ENCODE measurements at places on chromosomes 6 and 20.

DNA sequence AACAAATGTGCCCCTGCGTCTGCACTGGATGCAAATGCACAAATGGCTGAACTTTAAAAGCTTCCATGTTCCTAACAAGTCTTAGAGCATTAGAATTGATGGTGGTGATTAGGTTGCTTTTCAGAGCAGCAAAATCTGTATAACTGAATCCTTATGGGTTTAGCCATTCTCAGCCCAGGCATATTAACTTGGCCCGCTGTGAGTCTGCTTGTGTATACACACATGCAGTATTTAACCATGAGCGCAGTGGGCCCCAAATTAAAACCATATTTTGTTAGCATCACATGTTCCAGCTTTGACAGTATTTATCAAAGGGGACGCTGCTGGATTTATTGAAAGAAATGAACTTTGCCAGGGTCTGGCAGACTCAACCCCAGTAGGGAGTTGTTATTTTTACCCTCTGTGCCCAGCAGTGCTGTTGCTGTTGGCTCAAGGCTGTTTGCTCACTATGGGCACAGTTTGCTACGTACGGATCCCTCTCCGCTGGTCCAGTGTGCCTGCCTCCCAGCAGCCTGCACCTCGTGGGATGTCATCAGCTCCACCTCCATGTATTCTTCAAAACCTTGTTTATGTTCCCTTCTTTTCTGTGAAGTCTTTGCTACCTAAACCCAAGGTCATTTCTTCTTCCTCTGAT is 144.7 kb downstream of the QRSL1 start:
- DNase-seq = no peak

GRCh38 chr6:119240257-119241110 is 109.1 kb downstream of the MAN1A1 start:
- DNase-seq = no peak

- DNase-seq = peak; percentile 27
Measured at GRCh38 chr6:34414999-34415858, 10.6 kb downstream of the RPS10 start.

DNA sequence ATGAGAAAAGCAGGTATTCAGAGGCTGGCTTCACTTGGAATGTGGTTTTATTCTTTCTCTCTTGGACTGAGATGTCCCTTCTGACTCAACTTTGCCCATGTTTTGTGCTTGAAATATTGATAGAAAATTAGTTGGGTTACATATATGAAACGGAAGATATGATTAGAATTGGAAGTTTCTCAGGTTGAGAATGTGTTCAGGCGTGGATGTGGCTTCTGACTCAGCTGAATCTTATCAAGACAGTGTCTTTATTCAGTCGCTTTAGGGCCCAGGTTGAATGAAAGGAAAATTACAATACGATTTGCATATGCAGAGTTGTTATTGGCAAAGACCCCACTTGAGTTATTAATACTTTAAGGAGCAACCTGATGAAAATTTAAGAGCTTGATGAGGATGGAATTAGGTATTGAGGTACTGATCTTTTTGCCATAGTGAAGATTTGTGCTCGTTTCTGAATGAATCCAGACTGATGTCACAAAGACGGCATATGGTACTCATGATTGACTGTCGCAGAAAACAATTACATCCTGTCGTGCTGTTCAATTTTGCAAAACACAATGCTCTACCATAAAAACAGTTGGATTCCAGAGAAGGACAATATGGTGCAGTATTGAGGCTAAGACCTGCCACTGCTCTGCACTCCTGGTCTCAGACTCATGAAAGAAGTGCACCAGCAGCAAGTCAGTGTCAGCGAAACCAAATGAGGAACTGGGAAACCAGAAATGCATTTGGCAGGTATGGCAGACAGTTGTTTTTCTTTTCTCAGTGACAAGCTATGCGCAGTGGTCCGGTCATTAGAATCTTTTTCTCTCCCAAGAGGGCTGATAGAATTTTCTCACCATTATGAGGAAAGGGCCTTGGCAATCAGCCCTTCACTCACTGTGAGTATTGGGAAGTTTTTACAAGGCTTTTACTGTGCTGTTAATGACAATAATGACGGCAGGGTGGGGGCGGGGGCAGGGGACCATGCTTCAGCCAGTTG is 158.3 kb downstream of the DOK5 start:
- DNase-seq = no peak

DNA sequence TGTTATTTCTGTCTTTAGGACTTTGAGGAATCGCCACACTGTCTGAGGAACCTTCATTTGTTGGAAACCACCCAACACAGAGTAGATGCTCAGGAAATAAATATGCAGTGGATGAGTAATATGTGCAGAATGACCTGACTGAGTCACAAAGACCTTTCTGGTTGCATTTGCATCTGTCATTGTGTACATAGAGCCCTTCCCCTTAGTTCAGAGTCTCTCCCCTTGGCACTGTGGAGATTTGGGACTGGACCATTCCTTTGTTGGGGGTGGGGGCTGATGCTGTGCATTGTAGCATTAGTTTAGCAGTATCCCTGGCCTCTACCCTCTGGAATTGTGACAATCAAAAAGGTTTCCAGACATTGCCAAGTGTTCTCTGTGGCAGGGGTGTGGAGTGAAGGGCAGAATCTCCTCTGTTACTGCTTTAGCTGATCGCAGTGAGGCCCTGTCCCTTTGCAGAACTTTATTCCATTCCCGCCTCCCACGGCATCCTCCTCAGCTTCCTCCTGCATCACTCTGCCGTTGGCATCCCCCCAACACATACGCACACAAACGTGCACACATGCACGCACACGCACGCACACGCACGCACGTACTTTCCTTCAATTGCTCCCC is 64.5 kb downstream of the EYA2 start:
- no peak for DNase-seq

GRCh38 chr6:75183099-75183541 is 22.7 kb downstream of the COL12A1 start:
- no peak for DNase-seq

DNA sequence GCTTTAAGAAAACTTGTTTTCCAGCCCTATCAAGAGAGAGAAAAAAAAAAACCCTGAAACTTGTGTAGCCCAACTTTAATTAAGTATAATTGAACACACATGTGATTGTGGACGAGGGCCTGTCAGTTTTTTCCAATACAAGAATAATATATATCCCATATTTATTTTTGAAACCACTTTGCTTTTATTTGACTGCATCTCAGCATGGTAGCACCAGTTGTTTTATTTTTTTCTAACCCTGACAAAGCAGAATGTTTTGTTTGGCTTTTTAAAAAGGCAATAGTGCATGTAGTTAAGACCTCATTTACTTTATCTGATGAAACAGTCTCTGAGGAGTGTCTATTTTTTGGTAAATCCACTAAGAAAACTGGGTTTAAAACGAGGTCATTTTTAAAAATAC is 257.7 kb downstream of the CDKAL1 start:
- DNase-seq = peak; percentile 42

- DNase-seq = no peak
Measured at GRCh38 chr20:49660912-49661311, 52.8 kb downstream of the B4GALT5 start.

GRCh38 chr6:37698264-37699137 is 818 bp upstream of the MDGA1 start:
- peak; percentile 74 for DNase-seq

- DNase-seq = no peak
Measured at GRCh38 chr6:16729183-16729691, 32.0 kb downstream of the ATXN1 start.

GRCh38 chr6:46974786-46975185 is 53.0 kb upstream of the ADGRF5 start:
- no peak for DNase-seq

GRCh38 chr20:22524393-22525015 is 59.9 kb downstream of the FOXA2 start:
- DNase-seq = no peak

DNA sequence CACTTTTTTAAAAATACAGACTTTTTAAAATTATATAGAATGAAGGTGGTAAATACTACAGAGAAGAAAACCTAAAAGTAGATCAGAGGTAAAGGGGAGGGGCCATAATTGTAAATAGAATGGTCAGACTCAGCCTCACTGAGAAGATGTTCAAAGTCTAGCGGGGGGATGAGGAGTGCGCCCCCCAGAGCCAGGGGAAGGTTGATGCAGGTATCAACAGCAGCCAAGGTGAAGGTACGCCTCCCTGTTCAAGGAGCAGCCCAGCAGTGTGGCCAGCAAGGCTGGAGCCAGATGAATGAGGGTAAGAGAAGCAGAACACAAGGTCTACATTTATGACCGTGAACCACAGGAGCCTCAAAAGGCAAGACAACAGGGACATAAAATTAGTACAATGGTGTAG is 204.1 kb downstream of the PTPRT start:
- DNase-seq = no peak
